ENCODE measurements at places on chromosomes 13 and 19.
A peak's percentile ranks its signal among the peaks of the same experiment; 100 is the strongest.

GRCh38 chr19:35913589-35913988 lies 5.5 kb upstream of the TYROBP start:
- DNase-seq = no peak

DNA sequence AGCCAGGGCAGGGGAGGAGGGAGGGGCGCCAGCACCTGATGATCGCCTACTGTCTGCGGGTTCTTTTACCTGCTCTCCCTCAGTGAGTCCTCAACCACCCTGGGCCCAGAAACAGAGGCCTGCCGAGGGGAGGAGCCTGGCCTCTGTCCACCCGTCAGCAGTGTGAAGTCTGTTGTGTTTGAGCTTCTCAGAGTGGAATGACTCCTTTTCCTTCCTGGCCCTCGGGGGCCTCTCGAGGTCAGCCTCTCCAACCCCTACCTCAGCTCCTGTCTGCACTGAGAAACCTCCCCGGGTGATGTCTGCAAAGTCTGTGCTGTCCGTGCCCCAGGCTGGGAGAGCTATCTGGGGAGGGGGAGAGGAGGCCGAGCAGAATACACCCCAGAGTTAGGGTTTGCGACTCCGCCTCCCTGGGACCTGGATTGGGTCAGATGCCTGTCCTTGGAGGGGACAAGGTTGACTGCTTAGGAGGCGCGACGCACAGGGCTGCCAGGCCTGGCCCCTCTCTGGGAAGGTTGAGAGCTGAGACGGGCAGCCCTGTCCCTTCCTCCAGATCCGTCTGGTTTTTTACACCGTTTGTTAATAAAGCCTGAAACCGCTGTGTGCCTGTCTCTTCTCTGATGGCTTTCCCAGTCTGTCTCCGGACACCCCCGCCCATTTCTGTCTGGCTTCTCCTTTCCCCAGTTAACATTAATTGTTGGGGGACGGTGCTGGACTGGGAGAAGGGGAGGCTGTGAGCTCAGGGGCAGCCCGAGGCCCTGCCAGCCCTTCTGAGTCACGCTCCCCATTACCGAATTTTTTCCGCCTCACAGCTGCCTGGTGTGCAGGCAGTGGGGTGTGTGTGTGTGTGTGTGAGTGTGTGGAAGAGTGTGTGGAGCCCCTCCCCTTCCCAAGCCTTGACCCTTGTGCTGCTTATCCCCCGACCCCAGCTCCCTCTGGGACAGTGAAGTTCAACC lies 989 bp upstream of the SSC5D start:
- peak; percentile 23 for DNase-seq

- DNase-seq = peak; percentile 67
These were observed at the start of gene NAT14 for GRCh38 chr19:55484593-55485438. Gene NAT14 (plus strand): TSS chr19:55485188. CDS start chr19:55485709, 521 bp downstream.

DNA sequence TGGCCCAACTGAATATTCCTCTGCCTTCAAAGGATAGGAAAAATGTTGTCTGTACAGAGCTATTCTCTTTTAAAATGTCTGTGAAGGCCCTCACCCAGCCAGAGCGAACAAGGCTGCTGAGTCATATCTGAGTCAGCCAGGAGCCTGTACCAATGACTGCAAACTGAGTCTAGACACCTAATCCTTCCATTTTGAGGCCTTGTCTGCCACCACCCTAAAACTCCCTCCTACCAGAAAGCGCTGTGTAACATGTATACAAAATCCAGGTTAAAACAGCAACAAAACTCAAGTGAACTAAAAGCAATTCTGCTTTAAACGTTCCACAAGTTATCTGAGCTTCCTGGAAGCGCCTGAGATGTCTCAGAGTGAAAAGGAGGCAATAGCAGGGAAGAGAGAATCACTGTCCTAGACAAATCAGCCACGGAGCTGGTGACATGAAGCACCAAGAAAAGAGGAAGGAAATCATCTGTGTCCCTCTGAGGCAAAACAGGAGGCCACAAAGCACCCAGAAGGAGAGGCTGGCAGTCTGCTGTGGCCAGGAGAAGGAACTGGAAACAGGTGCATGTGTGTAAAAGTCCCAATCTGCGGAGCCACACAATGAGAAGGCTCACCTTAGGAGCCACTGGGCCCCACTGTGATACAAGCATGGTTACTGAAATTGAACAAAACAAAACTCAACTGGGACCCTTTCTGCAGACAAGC lies 10.2 kb downstream of the DHRS12 start:
- DNase-seq = peak; percentile 90

- no peak for DNase-seq
These were observed 328.1 kb downstream of the MYO16 start for GRCh38 chr13:108957369-108958012.

DNA sequence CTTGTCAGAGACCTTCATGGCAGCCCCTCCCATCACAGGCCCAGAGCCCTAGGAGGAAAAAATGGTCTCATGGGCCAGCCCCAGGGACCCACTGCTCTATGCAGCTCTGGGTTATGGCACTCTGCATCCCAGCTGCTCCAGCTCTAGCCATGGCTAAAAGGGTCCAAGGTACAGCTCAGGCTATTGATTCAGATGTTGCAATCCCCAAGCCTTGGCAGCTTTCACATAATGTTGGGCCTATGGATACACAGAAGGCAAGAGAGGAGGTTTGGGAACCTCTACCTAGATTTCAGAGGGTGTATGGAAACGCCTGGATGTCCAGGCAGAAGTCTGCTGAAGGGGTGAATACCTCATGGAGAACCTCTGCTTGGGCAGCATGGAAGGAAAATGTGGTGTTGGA lies 996.0 kb downstream of the PCDH9 start:
- DNase-seq = no peak

DNA sequence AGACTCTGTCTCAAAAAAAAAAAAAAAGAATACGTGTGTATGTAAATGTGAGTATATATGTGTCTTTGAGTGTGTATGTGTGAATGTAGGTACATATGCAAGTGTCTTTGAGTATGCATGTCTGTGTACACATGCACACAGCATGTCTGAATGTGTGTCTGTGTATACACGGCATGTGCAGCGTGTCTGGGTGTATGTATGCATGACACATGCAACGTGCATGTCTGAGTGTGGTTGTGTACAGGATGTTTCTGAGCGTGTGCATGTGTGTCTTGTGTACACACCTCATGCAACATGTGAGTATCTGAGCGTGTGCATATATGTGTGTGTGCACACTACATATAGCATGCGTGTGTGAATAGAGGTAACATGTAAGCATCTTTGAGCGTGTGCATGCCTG lies 20.8 kb downstream of the FBN3 start:
- DNase-seq = no peak

DNA sequence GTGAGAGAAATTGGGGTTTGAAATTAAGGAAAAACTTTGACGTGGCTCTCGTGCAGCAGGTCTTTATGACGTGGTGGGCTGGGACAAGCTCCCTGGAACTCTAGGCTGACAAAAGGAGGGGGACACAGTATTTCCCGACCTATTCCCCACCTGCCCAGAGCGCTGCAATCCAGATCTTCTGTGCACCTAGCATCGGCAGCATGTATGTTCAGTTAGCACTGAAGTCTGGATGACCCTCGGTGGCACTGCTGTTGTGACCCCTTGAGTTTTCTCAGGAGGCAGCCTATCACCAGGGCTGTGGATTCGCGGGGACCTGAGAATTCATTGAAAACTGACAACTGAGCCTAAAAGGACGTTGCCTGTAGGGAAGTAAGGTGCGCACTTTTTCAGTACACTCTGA lies 9.1 kb upstream of the ZNF536 start:
- no peak for DNase-seq

- no peak for DNase-seq
These were observed 888 bp downstream of the NOTCH3 start for GRCh38 chr19:15199661-15200552.

- DNase-seq = no peak
These were observed 4.0 kb downstream of the SMAD9 start for GRCh38 chr13:36915896-36916640.

DNA sequence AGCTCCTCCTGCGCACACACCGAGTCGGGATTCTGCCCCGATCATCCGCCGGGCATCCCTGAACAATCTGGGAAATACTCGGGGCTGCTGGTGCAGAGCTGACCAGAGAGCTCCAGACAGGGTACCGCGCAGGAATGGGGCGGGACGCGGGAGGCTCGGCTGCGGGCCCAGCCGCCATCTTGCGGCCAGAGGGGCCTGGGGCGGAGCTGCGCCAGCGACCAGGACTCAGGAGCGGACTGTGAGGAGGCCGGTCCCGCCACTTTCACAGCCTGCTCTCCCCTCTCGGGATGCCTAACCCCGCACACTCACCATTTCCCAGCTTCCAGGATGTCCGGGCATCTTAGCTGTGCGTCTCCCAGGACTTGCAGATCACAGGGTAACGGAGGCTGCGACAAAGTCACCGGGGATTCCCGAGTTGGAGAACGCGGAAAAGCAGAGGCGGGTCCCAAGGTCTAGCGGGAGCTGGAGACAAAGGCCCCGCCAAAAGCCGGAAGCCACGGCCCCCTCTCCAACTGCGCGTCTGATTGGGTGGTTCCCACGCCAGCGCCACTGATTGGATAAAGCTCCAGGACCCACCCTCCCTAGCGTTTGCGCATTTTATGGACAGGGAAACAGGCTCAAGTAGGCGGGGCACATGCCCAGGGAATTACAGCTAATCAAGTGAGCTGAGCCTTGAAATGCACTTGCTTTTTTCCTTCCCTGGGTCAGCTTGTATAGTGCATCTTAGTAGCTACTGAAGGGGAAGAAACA lies 15.8 kb upstream of the ZNF43 start:
- peak; percentile 98 for DNase-seq

- no peak for DNase-seq
These were observed 47.9 kb downstream of the KDM4B start for GRCh38 chr19:5016781-5017180.
